ENCODE measurements at places on chromosomes 5 and 9.

GRCh38 chr5:11037080-11037479, 276.0 kb upstream of the DAP start:
- DNase-seq = no peak

DNA sequence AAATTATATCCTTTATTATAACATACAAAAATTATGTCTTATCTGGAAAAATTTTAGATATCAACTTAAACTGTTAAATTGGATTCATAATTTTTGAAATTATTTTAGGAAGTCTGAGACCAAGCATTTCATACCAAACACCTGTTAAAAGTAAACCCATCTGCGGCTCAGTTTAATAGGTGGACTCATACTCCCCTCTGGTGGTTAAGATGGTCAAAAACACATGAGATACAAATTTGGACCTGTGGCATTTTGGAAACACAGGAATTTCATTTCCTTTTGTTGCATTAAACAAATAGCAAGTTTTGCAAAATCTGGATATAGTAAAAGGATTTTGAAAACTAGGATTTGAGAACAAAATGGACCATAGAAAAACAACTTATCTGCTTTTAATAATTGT, 53.7 kb downstream of the RGMB start:
- DNase-seq = no peak

- DNase-seq = no peak
These were observed 130.0 kb upstream of the CDKN2B start for GRCh38 chr9:22138956-22139660.

GRCh38 chr9:86040861-86041155, 58.5 kb downstream of the GOLM1 start:
- DNase-seq = no peak

- DNase-seq = no peak
These were observed 1.9 kb upstream of the NPR2 start for GRCh38 chr9:35789541-35789940.

- DNase-seq = no peak
These were observed 78.7 kb downstream of the GAS1 start for GRCh38 chr9:86868616-86869015.

DNA sequence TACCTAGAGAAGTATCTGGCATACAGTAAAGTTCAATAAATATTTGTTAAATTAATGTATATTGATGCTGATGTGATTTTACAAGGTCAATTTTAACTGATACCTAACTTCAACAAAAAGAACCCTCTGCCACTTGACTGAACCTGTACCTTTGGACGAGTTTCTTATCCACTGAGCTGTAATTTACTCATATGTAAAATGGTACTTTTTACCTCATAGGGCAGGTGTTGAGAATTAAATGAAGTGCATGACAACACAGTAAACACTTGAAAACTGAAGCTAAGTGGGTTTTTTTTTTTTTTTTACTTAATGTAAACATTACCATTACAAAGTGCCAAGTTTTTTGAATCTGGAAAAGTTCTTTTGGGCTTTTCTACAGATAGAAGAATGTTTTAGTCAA, 15.4 kb downstream of the NIPSNAP3B start:
- DNase-seq = no peak

DNA sequence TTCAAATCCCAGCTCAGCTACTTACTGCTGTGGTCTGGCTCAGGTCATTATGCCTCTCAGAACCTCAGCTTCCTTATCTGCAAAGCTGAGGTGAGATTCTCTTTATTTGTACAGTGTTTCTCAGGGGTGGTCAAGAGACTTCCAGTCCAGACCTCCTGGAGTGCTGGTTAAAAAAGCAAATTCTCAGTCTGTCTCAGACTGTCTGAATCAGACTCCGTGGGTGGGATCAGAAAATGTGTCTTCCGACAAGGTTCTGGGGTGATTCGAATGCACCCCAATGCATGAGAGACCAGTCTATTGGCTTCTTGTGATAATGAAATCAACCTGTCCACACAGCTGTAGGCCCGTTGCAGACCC, 137.7 kb upstream of the SMIM23 start:
- no peak for DNase-seq

DNA sequence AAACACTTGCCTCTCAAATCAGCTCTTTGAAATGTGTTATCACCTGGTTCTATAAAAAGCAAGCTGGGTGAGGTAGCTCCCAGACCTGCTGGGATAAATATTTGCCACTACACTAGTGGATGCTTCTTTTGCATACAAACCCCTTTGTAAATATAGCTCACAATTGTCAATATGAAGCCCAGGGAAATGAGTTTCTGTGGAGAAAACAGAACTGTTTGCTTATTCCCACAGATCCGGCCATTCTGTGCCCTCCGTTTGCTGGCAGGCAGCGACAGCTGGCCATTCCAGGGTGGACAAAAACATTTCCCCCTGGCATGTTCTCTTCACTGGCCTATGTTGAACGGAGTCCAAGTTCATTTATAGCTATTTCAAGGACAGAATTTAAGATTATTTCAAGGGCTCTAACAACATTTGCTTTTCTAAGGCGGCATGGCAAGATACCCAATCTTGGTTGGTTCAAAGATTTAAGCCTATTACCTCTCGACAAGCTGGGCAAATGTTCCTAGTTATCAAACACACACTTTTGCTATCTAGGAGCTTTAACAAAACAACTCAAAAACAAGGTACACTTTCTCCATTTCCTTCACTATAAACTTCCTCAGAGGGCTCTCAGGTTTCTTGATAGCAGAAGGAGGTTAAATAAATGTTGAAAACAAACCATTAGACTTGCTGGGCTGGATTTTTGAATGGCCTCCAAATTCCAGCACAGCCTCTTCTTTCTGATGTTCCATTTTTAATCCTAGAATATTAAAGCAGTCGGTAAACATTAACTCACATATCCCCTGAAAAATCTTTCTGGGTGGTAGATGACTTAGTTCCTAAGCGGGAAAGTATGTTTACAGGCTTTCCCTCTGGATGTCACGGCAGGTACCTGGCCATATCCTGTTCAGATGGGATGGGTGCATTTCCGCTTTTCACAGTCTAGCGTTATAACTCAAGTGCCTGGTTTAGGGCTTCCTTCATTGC, 332.3 kb downstream of the PLK2 start:
- DNase-seq = no peak

- no peak for DNase-seq
These were observed 385 bp downstream of the LTC4S start for GRCh38 chr5:179794171-179794570.

GRCh38 chr5:80275347-80275746, 19.5 kb upstream of the SERINC5 start:
- DNase-seq = no peak

DNA sequence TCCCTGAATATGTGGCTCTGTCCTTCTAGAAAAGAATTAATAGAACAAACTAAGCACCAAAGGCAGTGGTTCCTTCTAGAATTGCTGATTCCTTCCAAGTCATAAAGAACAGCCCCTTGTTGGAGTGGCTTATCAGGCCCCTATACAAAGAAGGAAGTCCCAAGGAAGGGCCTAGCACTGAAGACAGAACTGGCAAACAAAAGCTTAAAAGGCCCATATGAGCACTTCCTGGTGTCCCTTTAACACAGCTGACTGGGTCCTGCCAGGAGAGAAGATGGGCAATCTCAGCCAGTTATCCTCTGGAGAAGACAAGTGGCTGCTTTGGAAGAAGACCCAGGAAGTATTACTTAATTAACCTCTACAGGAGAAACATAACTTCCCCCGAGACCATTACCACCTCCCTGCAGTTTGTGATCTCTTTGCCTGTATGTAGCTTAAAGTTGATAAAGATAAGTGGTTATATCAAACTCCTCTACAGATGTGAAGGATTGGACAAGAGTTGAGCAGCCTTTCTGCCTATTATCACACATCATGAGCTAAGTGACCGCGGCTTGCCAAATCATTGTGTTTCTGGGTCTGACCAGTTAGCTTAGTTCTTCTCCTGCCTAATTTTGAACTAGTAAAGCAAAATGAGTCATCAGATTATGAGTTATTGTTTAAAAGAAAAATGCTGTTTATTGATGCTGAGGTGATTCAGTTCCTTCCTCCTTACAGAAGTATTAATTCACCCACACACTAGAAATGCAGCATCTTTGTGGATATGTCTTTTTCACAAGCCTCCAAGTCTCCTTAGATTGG, 13.3 kb upstream of the STING1 start:
- no peak for DNase-seq

GRCh38 chr9:22141908-22142307, 132.8 kb upstream of the CDKN2B start:
- DNase-seq = no peak

DNA sequence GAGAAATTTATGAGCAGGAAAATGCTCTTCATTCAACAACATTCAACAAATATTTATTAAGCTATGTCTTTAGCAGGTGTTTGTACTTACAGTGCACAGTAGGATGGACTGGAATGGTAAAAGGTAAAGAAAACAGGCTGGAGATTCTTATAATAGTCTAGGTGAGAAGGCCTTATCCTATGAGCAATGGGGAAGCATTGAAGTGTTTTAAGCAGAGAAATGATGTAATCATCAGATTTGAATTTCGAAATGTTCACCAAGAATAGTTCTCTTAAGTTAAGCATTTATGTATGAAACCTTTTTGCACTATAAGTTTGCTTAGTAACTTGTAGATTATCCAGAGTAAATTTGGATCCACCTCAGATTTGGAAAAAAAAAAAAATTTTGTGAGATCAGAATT, 209.3 kb downstream of the NR3C1 start:
- no peak for DNase-seq

DNA sequence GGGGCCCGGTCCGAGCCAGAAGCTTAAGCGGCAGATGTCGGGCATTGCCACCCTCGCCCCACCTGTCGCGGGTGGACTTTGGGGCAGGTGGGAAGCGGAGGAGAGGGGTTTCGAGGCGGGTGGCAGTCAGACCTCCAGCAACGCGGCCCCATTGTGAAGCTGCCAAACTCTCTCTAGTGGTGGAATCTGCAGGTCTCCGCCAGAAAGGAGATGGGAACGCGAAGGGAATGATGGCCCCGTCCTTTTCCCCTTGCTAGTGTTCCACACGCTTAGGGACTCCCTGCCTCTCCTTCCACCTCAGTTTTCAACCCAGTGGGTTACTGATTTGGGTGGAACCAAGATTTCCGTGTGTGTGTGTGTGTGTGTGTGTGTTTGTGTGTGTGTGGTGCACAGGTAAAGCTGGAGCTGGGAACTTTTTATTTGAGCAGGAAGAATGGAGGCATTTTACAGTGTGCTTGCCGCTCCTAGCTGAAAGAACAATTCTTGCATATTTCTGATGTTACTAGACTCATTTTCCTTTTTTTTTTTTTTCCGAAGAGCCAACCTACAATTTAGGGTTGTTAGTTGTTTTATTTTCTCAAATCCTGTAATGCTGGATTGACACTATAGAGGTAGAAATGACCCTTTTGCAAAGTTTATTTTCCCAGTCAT, 1.3 kb downstream of the MACIR start:
- DNase-seq = no peak

DNA sequence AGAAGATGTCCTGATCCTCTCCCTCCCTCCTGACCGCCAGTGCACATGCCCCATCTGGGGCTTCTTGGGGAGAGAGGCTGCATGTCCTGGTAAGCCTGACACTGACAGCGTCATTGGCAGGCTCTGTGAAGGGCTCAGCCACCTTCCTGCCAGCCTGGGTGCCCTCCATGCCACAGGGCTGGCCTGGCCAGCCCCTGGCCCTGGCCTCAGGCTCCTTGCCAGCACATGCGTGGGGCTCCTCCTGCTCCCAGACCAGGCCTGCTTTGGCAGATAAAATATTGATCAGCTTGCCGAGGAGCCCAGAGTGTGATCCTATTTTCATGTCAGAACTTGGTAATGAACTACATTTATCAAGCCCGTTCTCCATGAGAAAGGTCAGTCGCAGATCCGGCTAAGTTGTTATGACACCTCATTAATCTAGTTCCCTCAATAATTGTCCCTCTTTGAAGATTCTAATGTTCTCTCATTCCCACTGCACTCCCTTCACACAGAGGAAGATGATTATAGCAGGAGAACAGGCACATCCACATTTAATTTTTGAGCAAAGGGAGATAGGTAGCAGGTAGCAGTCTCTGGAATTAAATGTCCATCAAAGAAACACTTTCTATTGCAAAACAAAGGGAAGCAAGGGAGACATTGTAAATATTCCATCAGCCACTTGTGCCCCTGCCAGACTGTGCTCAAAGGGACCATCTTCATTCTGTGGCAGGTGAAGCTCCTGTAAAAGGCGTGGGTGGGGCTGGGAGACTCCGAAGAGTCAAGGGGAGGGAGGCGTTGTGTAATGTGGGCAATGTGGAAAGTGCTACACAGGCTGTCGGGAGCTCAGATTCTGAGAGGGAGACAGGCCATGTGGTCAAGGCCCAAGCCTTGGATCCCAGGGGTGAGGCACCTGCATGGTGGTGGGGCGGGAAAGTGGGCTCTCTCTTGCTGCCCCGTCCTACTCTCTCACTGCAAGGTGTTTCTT, 272.0 kb downstream of the HSPA4 start:
- DNase-seq = peak; percentile 77

DNA sequence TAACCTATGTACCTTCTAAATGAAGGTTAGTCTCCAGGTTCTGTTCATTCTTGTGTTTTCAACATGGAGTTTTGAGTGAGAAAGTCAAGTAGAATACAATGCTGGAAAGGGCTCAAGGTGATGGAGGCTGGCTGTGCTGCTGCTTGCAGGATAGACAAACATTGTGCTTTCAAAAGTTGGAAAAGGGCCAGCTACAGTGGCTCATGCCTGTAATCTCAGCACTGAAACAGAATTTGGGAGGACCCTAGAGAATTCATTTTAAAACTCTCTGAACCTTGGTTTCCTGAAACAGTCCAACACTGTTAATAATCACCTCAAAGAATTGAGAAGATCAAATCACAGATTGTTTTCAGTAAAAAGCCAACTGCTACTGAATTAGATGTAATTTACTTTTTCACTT, 15.4 kb upstream of the IARS1 start:
- no peak for DNase-seq

DNA sequence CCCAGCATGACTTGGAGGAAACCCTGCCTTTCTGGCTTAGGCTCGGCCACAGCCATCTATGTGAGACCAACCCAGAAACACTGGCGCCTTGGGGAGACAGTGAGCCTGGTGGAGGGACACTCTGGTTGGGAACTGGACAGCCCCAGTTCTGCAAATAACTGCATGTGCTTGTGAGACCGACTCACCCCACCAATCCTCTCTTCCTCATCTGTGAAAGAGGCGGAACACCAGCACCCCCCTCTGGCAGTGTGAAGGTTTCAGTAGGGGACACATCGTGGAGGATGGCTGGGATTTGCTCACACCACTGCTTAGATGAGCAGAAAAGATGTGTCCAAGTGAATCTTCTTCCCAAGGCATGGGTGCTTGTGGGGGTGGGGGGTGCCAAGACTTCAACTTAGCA, 43.4 kb upstream of the N4BP3 start:
- DNase-seq = no peak

DNA sequence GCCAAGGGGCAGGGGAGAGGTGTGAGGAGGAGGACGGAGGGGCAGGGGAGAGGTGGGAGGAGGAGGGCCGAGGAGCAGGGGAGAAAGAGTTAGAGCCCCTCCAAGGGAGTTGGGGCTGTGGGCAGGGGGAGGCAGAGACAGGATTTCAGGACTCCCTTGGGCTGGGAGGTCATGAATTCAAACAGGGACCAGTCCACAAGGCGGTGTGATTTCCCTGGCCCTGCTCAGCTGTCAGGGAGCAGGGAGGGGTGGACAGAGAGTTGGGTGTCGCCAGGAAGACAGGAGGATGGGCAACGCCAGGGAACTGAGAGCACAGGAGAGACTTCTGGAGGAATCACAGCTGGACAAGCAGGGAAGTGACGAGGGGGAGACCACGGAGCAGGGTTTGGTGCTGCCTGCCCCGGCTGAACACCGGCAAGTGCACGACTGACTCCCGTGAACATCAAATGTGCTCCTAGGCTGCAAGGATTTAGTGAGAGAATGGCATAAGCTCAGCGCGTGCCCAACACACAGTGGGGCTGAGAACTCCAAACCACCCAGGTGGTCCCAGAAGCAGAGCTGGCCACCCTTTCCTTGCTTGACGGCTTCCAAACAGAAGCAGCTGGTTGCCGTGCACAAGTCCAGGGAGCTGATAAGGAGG, 17.8 kb upstream of the OLFM1 start:
- no peak for DNase-seq

GRCh38 chr5:5359618-5360017, 62.9 kb upstream of the ICE1 start:
- no peak for DNase-seq
